ENCODE measurements at places on chromosomes 6 and 20.
A peak's percentile ranks its signal among the peaks of the same experiment; 100 is the strongest.

DNA sequence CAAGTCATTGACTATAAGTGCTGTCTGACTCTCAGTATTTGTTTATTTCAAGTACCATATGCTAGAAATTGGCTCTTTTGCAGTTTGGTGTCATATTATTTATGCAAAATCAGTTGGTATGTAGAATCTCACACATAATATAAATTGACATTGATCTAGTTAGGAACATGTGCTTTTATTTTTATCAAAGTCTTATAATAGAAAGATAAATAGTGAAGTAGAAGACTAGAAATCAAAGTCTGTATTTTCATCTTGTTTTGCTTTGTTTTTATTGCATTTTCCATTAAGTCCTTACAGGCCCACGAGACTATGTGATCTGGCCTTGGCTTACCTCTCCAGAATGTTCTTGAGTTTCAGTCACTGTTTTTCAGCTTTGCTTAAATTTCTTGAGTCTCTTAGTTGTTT is 300.3 kb downstream of the LAMA2 start:
- DNase-seq: no peak

GRCh38 chr6:101181006-101181405 is 212.5 kb upstream of the GRIK2 start:
- no peak for DNase-seq

DNA sequence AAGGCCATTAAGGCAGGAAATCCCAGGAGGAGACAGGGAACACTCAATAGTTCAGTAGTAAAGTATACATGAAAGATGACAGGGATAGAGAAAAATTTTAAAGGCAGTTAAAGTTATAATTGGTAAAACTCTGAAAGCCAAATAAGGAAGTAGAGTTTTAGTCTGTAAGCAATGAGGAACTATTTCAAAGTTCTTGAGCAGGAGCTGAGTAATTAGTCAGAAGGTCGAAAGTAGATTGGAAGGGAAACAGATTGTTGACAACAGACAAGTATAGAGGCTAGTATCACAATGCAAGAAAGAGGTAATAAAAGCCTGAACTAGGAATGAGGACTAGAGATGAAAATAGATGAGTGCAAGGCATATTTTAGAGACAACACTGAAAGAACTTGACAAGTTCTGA is 150.3 kb downstream of the CDK19 start:
- DNase-seq: no peak

- no peak for DNase-seq
Measured at GRCh38 chr6:53458105-53458866, 86.6 kb downstream of the GCLC start.

DNA sequence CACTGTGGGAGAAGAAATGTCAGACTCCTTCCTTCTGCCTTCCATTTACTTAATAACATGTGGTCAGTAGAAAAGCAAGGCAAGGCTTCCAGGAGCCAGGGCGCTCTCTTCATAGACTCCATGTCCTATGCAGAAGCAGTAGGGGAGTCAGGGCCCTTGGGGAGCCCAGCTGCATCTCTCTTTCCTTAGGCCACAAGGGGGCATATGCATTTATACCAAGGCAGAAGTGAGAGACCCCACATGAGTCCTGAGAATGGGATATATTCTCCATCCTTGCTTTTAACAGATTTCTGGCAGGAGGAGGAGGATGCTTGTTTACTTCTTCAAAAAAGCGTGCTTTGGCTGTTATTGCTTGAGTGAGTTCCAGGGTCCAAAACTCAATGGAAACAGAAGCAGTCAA is 198.5 kb downstream of the HIVEP2 start:
- peak; percentile 62 for DNase-seq

- no peak for DNase-seq
Measured at GRCh38 chr6:10156875-10157274, 258.0 kb downstream of the TFAP2A start.

- peak; percentile 99 for DNase-seq
Measured at GRCh38 chr20:23361476-23362391, at the start of gene GZF1. Gene GZF1, plus strand, starts transcription at chr20:23362182. Its CDS starts 2,202 bp downstream, at chr20:23364384.

DNA sequence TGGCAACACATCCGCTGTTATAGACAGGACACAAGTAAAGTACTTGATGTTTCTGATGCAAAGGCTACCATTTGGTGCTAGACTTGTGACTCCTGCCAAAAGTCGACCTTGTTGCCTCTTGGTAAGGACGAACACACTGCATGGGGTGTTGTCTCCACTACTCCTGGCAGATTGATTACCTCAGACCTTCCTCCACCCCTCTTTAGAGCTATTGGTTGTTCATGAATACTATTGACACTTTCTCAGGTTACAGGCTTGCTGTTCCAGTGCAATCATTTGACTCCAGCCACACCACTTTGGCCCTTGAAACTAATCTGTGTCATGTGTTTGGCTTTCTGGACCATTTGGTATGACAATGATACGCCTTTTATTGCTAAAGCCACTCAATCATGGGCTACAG is 62.3 kb downstream of the TRMT11 start:
- DNase-seq: no peak

- DNase-seq: no peak
Measured at GRCh38 chr6:142462260-142462659, 160.5 kb downstream of the ADGRG6 start.

GRCh38 chr6:109370336-109370735 is 11.9 kb downstream of the CD164 start:
- no peak for DNase-seq

GRCh38 chr6:158467923-158468322 is 92.0 kb upstream of the TMEM181 start:
- no peak for DNase-seq

GRCh38 chr6:138104618-138105213 is 2.5 kb downstream of the PERP start:
- no peak for DNase-seq

GRCh38 chr20:60372275-60372674 is 414.1 kb downstream of the CDH26 start:
- no peak for DNase-seq

DNA sequence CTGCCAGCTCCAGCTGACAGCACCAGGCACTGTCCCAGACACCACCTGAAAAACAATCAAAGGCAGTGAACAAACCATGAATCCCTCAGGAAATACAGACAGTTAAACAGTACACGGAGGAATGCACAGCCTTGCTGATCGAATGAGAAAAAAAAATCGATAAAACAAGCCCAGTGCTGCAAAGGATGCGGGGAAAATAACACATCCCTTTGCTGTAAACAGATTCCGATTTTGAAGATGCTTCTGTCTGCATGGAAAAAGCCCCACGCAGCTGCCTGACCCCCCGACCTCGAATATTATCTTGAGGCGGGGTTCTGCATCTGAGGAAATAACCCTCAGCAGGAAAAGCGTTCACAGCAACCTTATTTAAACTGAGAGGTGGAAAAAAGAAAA is 43.9 kb downstream of the RBM38 start:
- no peak for DNase-seq

GRCh38 chr20:25623225-25623735 is 534 bp downstream of the NANP start:
- peak; percentile 2 for DNase-seq

DNA sequence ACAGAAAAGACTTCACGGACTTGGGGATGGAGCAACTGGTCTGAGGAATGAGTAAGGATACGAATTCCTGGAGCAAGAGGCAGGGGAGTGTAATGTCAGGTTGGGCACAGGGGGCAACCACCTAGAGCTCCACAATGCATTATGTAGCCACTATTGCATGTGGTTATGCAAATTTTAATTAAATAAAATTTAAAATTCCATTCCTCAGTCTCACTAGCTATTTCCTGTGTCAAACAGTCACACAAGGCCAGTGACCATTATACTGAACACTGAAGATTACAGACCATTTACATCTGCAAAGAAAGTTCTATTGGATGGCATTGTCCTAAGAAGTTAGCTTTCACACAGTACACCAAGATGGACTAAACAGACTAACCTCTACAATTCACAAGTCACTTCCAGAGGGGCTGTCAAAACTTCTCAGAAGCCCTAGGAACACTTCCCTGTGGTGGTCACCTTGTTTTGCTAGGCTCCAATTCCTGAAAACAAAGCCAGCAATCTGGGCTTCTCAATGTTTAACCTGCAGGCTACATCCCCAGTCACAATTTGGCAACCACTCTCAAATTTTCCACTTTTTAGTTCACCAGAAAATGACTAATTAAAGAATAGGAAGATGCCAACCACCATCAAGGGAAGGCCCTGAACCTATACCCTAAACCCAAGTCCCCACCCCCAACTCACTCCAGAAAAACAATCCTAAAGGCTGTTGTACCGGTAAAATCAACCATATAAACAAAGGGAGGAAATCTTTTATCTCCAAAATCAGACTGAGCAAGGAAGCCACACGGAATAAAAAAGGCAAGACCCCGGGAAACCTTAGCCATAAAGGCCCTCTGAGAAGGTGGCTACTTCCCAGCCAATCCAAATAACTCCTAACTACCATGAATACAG is 34.2 kb upstream of the C20orf203 start:
- DNase-seq: no peak

DNA sequence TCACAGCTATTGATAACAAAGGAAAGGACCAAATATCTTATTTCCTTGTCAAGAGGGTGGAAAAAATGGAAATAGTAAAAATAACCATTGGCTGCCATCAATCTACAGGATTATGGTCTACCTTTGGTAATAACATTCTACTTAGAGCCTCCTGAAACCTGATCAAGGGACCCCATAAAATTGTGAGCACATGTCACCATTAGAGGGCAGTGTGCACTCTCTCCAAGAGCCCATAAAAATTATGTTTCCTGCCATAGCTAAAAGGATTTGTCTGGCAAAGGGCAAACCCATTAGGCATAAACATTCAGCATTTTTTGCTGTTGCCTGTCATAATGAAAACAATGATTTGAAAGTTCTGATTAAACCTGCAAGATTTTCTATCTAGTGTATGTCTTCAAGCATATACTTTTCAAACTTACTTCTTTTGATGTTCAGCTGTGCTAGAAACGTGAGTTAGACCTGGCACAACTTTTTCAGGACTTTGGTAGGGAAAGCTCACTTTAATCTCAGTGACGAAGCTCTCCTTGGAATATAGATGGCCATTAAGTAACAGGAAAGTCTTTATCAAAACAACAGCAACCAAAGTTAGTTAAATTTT is 120.7 kb upstream of the ZFP64 start:
- peak; percentile 35 for DNase-seq

DNA sequence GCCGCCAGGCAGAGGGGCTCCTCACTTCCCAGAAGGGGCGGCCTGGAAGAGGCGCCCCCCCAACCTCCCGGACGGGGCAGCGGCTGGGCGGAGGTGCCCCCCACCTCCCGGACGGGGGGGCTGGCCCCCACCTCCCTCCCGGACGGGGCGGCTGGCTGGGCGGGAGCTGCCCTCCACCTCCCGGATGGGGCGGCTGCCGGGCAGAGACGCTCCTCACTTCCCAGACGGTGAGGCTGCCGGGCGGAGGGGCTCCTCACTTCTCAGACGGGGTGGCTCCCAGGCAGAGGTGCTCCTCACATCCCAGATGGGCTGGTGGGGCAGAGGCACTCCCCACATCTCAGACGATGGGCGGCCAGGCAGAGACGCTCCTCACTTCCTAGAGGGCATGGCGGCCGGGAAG is 389.7 kb upstream of the EYS start:
- no peak for DNase-seq

DNA sequence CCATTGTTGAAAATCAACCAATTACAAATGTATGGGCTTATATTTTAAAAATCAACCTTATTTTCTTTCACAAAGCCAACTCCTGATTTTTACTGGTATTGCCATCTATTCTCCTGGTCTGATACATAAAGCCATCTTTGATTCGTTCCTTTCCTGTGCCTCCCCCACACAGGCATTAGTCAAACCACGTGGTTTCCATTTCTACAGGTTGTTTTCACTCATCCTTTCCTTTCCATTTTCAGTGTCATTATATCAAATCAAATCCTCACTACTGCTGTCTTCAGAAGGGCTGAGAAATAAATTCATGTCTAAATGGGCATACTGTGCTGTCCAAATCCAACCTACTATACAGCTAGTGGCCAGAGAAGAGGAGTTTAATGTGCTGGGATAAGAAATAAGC is 281.3 kb downstream of the FOXC1 start:
- no peak for DNase-seq

DNA sequence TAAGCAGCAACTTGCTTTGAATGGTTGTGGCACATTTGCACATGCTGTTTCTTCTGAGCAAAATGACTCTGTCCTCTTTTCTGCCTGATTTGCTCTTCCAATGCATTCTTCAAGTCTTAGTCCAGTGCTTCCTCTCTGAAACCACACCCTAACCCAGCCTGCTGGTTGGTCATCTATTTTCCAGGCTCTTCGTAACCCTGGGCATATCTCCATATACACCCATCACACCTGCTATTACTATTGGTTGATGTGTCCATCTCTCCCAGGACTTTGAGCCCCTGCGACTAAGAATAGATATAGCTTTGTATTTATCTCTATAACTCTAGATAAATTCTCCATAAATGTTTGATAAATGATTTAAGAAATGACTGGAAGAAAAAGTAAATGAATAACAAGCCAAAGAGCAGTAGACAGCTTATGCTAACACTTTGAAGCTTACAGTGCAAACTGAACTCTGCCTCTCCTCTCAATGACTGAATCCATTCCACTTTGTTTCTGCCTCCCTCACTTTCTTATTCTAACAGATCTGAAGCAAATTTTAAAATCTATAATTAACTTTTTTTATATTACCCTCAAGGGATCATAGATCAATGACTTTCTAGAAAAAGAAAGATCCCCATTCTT is 59.7 kb upstream of the NT5E start:
- no peak for DNase-seq

DNA sequence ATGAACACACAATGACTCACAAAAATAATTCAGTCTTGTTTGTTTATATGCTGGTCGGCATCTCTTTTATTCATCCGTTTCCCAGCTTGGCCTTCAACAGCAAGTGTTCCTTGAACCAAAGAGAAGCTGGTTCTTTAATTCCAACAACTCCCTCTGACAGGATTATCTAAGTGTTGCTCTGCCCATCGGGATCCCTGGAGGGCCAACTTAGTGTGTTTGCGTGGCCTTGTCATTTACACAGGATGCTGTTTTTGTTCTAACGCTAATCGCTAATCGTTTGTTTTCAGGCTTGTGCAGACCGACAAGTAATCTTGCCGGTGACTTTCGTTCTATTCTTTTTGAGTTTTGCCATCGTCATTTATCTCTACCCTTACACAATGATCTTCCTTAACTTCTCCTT is 267.4 kb upstream of the EXOC2 start:
- no peak for DNase-seq

DNA sequence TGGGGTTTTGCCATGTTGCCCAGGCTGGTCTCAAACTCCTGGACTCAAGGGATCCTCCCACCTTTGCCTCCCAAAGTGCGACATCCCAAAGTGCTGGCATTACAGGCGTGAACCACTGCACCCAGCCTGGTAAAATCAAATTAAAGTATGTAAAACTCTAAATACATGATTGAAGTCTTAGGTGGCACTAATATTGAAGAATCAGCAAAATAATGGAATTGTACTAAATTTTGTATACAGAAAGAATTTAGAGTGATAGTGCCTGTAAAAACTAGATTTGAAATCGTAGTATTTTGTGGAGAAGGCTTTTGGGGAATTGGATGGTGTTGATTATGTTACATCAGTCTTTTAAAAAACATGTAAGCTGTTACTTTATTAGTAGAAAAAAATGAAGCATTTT is 10.0 kb upstream of the PRDM1 start:
- no peak for DNase-seq

GRCh38 chr6:166540631-166541331 is 45.7 kb downstream of the RAMACL start:
- DNase-seq: peak; percentile 82

- DNase-seq: no peak
Measured at GRCh38 chr20:48686238-48687116, 141.3 kb downstream of the PREX1 start.

GRCh38 chr6:21522143-21522747 is 71.3 kb upstream of the SOX4 start:
- DNase-seq: no peak

- peak; percentile 26 for DNase-seq
Measured at GRCh38 chr6:144064402-144065212, 30.8 kb downstream of the SF3B5 start.

GRCh38 chr6:154301839-154302752 is 54.5 kb downstream of the IPCEF1 start:
- peak; percentile 45 for DNase-seq
